ENCODE measurements at places on chromosomes 2 and 18.

- DNase-seq = no peak
Measured at GRCh38 chr18:39519741-39520140, 1954.1 kb upstream of the CELF4 start.

GRCh38 chr2:55087501-55087900, 37.2 kb upstream of the RTN4 start:
- no peak for DNase-seq

DNA sequence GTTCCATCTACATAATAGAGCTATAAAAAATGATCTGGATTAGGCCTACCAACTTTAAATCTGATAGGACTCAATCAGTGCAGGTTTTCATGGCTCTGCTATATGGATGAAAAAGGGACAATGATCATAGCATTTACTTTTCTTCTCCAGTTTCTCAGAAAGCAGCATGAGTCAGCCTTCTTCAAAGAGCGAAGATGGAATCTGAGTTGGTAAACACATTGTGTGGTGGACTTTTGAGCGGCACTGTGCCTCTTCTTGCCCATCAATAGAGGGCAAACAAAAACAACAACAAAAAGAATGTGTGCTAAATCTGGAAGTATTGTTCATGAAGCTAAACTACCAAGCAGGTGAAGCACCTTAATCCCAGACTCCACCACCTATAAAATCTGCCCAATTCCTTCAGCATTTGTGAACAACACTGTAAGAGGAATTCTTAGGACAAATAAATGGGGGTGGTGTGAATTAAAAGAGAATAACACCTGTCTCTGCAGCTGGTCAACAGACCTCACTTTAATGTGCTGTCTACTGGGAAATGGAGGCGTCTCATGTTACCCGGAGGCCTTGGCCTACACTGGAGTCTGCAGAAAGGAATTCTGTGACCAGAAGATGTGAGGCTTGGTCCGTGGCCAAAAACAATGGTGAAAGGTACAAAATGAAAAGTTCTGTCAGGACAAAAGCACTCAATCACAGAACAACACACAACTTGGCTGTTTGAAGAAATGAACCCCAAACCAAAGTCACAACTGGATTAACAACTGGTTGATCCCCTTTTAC, 609.0 kb downstream of the IRS1 start:
- no peak for DNase-seq

DNA sequence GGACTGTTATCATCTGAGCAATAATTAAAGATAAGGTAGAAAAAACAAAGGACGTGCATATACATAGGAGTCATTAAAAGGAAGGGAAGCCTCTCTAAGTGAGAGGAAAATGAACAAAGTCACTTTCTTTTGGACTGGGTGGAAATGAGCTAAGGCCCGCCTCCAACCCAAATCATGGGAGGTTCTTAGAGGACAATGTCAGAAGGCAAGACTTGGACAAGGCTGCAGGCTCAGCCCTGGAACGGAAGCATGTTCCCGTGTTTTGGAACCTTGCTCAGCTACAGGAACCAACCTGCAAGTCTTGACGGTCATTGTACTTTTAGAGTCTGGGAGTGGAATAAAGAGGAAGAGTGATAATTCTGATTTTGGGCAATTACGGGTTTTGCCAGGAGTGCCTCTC, 59.4 kb upstream of the EPB41L3 start:
- no peak for DNase-seq

GRCh38 chr2:54088191-54088634, 27.2 kb upstream of the ACYP2 start:
- no peak for DNase-seq
